Body of pancreas (tissue), 4 donors: ENCODE measurements at places on chromosomes 4 and X.

GRCh38 chr4:187711586-187711985, 284.0 kb upstream of the ZFP42 start:
- no peak overlapping the region for H3K27ac ChIP-seq
- no peak for DNase-seq
- H3K4me1 ChIP-seq = no peaks in the 10 kb centered on the region
- H3K27me3 ChIP-seq = no peaks in the 10 kb centered on the region
- no peaks in the 10 kb centered on the region for H3K36me3 ChIP-seq

DNA sequence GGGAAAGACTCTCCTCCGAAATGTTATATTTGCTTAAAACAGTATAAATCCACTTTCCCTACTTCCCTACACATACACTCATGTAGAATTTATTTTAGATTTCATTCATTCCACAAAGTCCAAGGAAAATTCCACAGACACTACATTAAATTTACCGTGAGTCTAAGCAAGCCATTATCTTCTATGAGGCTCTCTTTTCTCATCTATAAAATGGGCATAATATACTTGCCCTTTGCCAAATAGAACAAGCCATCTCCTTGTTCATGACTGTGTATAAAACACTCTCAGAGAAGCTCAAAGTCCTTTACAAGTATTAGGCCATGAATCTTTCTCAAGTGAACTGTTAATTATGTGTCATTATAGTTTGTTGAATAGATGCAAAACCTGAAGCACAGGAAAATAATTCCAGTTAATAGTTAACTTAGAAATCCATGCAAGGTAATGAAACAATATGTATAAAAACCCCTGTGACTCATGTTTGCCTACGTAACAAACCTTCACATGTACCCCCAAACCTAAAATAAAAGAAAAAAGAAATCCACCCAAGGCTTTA, 10.7 kb downstream of the TEC start:
- H3K27me3 ChIP-seq = no peaks in the 10 kb centered on the region
- no peaks in the 10 kb centered on the region for H3K36me3 ChIP-seq
- H3K27ac ChIP-seq = no peak overlapping the region
- peaks cover 10% of the 10 kb centered on the region for H3K4me1 ChIP-seq

DNA sequence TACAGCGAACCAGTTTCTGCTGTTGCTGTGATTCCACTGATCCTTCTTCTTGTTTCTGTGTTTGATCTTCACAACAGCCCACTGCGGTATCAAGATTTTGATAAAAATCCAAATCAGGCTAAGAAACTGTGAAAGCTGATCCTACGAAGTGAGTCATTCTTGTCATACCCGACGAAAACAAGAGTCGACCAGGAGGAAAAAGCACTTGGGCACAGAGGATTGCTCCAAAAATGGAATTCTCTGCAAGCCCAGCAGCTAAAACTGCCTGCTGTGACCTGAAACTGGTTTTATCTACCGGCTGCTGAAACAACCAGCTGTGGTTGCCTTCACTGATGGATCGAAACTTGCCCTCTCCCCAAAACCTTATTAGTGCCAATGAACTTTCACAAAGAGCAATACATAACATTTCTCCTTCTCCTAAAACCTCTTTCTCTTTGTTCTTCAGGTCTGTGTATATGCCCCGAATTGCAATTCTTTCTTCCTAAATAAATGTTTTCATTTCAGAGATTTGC, 607.0 kb upstream of the PRKX start:
- no peak overlapping the region for H3K4me3 ChIP-seq
- no peak overlapping the region for H3K27ac ChIP-seq
- H3K4me1 ChIP-seq = no peaks in the 10 kb centered on the region
- H3K36me3 ChIP-seq = no peaks in the 10 kb centered on the region

DNA sequence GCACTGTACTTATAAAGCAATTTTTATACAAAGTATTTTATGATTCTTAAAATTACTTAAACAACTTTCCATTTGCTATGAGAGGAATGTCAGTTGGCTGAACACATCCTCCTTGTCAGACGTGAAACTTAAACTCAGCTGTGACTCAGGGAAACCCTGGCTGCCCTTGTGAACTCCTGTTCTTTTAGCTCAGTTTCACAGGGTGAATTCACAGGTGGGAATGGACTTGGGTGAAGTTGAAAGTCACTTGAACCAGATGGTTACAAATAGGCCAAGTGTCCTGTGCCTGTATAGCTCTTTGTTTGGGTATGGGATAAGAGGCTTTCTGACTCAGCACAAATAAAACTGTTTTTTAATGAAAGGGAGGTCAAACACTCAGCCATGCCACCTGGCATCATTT, 67.4 kb upstream of the FAM47B start:
- no peak overlapping the region for H3K4me3 ChIP-seq
- DNase-seq = no peak
- no peak overlapping the region for H3K27ac ChIP-seq
- no peaks in the 10 kb centered on the region for H3K27me3 ChIP-seq

DNA sequence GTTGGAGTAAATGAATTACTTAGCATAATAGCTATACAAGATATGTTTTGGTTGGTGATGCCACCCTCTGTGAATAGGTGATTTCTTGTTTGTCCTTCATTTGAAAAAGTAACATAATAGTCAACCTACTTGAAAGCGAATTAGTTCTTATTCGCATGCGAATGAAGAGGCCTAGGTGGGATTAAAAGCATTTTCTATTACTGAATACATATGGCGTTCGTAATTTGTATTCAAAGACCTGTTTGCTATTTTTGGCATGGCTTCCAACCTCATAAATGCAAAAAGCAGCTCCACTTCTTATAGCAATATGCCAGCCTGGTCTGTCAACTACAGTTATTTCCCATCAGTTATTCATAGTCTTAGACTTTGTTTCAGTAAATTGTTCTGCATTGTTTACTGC, 261.3 kb downstream of the TENM3 start:
- no peaks in the 10 kb centered on the region for H3K36me3 ChIP-seq
- H3K4me3 ChIP-seq = no peak overlapping the region

DNA sequence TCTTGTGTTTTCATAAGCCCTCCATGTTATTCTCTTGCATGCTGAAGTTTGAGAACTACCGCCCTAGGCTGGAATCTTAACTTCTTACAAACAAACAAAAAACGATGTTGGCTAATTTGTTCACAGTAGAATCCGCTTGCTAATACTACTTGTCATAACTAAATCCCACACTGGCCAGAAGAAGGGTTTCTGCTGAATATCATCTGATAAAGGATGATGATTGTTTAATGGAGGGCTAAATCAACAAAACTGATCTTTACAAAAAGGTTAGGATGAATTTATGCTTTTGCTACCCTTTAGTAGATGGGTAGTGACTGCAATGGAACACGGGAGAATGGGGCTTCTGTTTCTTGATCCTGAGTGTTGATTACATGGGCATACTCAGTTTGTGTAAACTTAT, 42.3 kb downstream of the SPATA4 start:
- H3K27ac ChIP-seq = no peak overlapping the region
- H3K27me3 ChIP-seq = no peaks in the 10 kb centered on the region
- H3K4me1 ChIP-seq = no peaks in the 10 kb centered on the region
- DNase-seq = no peak
- H3K4me3 ChIP-seq = no peak overlapping the region

GRCh38 chrX:6227453-6227835, 1.2 kb downstream of the NLGN4X start:
- DNase-seq = no peak
- peaks cover 13% of the 10 kb centered on the region for H3K4me1 ChIP-seq
- no peak overlapping the region for H3K4me3 ChIP-seq
- no peaks in the 10 kb centered on the region for H3K27me3 ChIP-seq
- H3K36me3 ChIP-seq = no peaks in the 10 kb centered on the region
- no peak overlapping the region for H3K27ac ChIP-seq

GRCh38 chrX:10103023-10103422, 53.8 kb upstream of the CLCN4 start:
- H3K4me3 ChIP-seq = no peak overlapping the region
- H3K36me3 ChIP-seq = no peaks in the 10 kb centered on the region
- H3K27me3 ChIP-seq = no peaks in the 10 kb centered on the region

DNA sequence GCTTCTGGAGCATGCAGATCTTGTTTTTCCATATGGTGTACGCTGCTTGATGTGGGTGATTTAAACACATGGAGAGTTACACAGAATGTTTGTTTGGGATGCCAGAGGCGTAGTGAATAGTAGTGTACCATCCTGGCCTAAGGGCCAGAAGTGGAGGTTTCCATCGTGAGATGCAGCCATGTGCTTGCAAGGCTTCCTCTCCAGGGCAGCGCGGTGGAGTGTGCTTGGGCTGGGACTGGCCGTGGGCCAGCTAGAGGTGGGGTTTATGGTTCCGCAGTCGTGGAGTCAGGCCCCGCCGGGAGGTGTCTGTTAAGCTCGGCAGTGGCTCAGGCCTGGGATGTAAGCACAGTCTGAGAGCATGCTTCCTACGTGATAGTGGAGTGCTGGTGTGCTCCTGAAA, 14.0 kb downstream of the STOX2 start:
- H3K4me3 ChIP-seq = no peak overlapping the region
- no peak overlapping the region for H3K27ac ChIP-seq

GRCh38 chr4:77802402-77802801, 16.8 kb downstream of the CNOT6L start:
- H3K4me1 ChIP-seq = peaks cover 56% of the 10 kb centered on the region
- no peaks in the 10 kb centered on the region for H3K36me3 ChIP-seq
- H3K27ac ChIP-seq = no peak overlapping the region
- H3K27me3 ChIP-seq = no peaks in the 10 kb centered on the region
- no peak overlapping the region for H3K4me3 ChIP-seq
- DNase-seq = no peak

GRCh38 chr4:119209077-119209476, 3.4 kb upstream of the USP53 start:
- H3K4me1 ChIP-seq = peaks cover 7% of the 10 kb centered on the region
- no peaks in the 10 kb centered on the region for H3K36me3 ChIP-seq
- no peak overlapping the region for H3K27ac ChIP-seq
- DNase-seq = no peak
- no peaks in the 10 kb centered on the region for H3K27me3 ChIP-seq
- H3K4me3 ChIP-seq = no peak overlapping the region

GRCh38 chr4:17500574-17500973, 11.3 kb downstream of the QDPR start:
- H3K27ac ChIP-seq = no peak overlapping the region
- DNase-seq = no peak
- H3K27me3 ChIP-seq = no peaks in the 10 kb centered on the region

- no peak overlapping the region for H3K27ac ChIP-seq
- H3K4me3 ChIP-seq = no peak overlapping the region
- H3K36me3 ChIP-seq = no peaks in the 10 kb centered on the region
- no peaks in the 10 kb centered on the region for H3K27me3 ChIP-seq
- no peak for DNase-seq
Measured at GRCh38 chr4:14233126-14233525, 605.6 kb upstream of the BOD1L1 start.

DNA sequence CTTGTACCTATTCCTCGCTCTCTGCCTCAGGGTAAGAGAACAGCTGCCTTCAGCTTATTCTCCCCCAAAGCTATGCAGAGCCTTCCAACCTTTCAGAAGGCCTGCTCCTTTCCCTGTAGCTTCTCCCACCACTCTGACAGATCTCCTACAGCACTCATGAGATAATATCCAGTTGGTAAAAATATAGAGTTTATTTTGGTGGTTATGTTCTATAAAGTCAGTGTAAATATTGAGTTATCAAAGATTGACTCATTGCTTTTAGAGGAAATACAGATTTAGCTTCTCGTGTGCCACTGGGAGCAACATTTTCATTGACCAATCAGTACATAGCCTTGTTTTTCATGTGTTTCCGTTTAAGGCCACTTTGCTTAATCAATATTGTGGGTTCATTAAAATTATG, 216.2 kb upstream of the TECRL start:
- H3K4me3 ChIP-seq = no peak overlapping the region
- H3K36me3 ChIP-seq = no peaks in the 10 kb centered on the region
- DNase-seq = no peak

- H3K27ac ChIP-seq = no peak within 1 kb of the TSS
- H3K27me3 ChIP-seq = no peaks in the 10 kb centered on the region
- H3K4me3 ChIP-seq = no peak within 1 kb of the TSS
- no peak for DNase-seq
- no peaks in the 10 kb centered on the region for H3K36me3 ChIP-seq
- no peaks in the 10 kb centered on the region for H3K4me1 ChIP-seq
Measured at GRCh38 chr4:95839891-95840290, at the start of gene PDHA2. Gene PDHA2 (plus strand): TSS chr4:95840093. CDS start chr4:95840151, 58 bp downstream.

GRCh38 chrX:121641560-121641959, 594.1 kb downstream of the GLUD2 start:
- H3K27ac ChIP-seq = no peak overlapping the region
- H3K4me3 ChIP-seq = no peak overlapping the region
- no peak for DNase-seq

DNA sequence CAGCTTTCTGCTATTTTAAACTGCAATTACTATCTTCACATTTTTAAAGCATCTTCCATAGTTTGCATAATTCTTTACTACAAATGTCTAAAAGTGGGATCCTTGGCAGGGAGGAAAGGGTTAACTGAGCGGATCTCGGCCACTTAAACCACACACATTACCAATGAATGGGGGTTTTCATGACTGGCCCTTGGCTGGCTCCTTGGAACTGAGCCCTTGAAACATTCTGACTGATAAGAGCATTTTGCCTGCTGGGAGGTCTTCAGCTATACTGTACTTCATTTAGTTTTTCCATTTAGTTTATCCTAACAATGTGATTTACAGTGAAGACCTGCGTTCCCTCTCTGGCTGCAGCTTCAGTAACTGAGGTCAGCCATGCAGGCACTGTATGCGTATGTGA, 31.7 kb upstream of the MFAP3L start:
- H3K4me1 ChIP-seq = no peaks in the 10 kb centered on the region
- no peak overlapping the region for H3K27ac ChIP-seq
- H3K4me3 ChIP-seq = no peak overlapping the region
- peaks cover 3% of the 10 kb centered on the region for H3K36me3 ChIP-seq
- no peaks in the 10 kb centered on the region for H3K27me3 ChIP-seq

DNA sequence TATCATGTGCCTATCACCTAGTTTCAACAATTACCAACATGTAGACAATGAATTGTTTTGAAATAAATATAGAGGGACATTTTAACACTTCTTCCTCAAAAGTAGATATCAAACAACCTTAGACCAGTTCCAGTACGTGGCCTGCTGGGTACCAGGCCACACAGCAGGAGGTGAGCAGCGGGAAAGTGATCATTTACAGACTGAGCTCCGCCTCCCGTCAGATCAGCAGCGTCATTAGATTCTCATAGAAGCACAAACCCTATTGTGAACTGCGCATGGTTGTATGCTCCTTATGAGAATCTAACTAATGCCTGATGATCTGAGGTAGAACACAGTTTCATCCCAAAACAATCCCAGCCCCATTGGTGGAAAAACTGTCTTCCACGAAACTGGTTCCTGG, 6.5 kb downstream of the BBS7 start:
- no peaks in the 10 kb centered on the region for H3K27me3 ChIP-seq
- H3K4me3 ChIP-seq = no peak overlapping the region
- no peaks in the 10 kb centered on the region for H3K4me1 ChIP-seq

- H3K27ac ChIP-seq = peak overlapping the region; percentile 54
- DNase-seq = no peak
- no peaks in the 10 kb centered on the region for H3K36me3 ChIP-seq
- H3K27me3 ChIP-seq = no peaks in the 10 kb centered on the region
- H3K4me3 ChIP-seq = no peak overlapping the region
Measured at GRCh38 chr4:88960576-88960975, 96.4 kb downstream of the FAM13A start.

GRCh38 chr4:15735536-15735935, 32.7 kb downstream of the BST1 start:
- no peak overlapping the region for H3K4me3 ChIP-seq
- no peaks in the 10 kb centered on the region for H3K4me1 ChIP-seq
- no peaks in the 10 kb centered on the region for H3K27me3 ChIP-seq
- no peak overlapping the region for H3K27ac ChIP-seq
- H3K36me3 ChIP-seq = no peaks in the 10 kb centered on the region

- H3K27ac ChIP-seq = no peak overlapping the region
- H3K27me3 ChIP-seq = no peaks in the 10 kb centered on the region
- H3K36me3 ChIP-seq = no peaks in the 10 kb centered on the region
Measured at GRCh38 chrX:119690921-119691716, 1.8 kb downstream of the SEPTIN6 start.

GRCh38 chrX:71659342-71659741, 8.0 kb upstream of the LOC101059915 start:
- H3K4me1 ChIP-seq = no peaks in the 10 kb centered on the region
- H3K36me3 ChIP-seq = no peaks in the 10 kb centered on the region
- no peak overlapping the region for H3K27ac ChIP-seq
